ENCODE measurements at places on chromosomes 6 and 20.

GRCh38 chr6:113859349-113860180 lies 2.4 kb downstream of the MARCKS start:
- DNase-seq = no peak

DNA sequence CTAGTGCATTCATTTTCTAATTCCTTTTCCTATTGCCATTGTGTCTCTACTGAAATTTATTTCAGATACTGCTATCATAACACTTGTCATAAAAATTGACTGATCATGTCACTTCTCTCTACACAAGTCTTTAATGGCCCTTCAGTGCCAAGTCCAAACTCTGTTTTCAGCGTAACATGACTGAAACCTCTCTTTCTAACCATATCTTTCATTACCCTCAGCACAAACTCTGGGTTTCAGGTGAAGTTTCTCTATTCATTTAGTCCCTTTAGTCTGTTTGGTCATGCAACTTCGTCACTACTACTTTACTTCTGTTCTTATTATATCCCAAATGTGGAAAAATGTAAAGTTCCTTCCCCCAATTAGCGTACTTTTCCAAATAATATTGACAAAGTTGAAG lies 234.9 kb downstream of the OGFRL1 start:
- no peak for DNase-seq

GRCh38 chr6:147418523-147418922 lies 90.0 kb upstream of the SAMD5 start:
- DNase-seq = no peak

GRCh38 chr20:41376349-41376748 lies 9.7 kb upstream of the EMILIN3 start:
- no peak for DNase-seq

- no peak for DNase-seq
Observed at GRCh38 chr6:55108134-55109130, 65.9 kb upstream of the HCRTR2 start.

DNA sequence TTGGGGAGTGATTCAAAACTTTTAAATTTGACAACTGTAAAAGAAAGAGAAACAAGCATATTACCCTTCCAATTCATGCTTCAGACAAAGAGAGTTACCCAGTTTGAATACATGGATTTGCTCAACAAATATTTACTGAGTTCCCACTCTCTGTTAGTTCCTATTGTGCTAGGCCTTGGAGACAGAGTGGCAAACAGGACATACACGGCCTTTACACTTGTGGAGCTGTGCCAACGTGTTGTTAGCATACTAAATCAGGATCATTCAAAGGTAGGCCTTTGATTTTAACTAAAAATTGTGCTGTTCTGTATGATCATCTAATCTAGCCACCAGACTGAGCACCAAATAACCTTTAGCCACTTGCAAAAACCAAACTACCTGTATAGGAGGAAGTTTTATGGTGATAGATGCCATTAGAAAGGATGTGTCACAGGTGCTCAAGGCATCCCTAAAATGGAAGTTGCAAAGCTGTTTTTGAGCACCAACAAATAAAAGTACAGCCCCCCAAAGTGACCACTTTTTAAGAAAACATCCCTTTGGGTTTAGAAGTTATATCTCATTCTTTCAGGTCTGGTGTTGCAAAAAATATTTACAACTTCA lies 84.5 kb downstream of the CHD6 start:
- DNase-seq = no peak

DNA sequence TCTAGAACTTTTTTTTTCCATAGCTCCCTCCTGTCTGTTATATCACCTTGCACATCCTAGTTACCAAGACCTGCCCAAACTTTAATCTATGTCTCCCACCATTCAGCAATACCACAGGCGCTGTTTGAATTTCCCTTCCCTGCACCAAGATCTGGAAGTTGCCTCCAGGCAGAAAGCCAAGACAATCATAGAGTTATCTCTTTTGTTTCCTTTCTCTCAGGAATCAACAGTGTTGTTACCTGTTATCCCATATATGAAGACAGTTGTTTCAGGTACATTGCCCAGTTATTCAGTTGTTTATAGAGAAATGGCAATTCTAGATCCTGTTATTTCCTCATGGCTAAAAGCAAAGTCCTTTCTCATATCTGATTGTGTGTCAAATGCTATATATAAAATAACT lies 63.2 kb downstream of the PDSS2 start:
- no peak for DNase-seq

- DNase-seq = no peak
Observed at GRCh38 chr6:134464690-134465411, 146.9 kb upstream of the SGK1 start.

DNA sequence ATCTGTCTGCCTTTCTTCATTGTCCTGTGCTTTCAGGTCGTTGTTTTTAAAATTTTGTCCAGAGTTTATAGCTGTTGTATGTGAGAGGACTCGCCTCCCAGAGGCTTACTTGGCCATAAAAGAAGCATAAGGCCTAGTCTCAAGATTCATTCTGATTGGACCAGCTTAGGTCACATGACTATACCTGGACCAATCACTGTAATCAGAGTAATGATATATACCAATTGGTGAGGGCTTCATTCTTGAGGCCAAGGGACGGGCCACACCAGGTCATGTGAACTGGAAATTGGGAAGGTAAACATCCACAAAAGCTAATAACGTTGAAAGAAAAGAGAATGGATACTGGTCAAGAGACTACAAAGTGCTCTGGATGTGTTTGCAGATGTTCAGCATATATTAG lies 141.4 kb upstream of the SULF2 start:
- no peak for DNase-seq

DNA sequence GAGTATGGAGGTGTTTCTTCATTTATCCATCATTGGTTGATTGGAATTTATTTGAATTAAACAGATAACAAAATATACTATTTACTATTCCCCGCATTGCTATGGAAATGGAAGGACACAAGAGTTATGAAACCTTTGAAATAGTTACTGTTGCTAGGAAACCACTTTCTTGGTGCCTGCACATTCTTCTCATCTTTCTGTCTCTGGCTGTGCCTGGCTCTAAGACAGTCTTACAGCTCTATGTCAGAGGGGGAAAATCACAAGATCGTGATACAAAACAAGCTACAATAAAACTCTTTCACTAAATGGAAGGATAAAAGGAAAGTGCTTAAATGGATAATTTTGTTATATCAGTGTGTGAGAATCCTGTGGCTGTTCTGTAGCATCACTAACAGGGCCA lies 453.0 kb downstream of the LMBRD1 start:
- DNase-seq = no peak

DNA sequence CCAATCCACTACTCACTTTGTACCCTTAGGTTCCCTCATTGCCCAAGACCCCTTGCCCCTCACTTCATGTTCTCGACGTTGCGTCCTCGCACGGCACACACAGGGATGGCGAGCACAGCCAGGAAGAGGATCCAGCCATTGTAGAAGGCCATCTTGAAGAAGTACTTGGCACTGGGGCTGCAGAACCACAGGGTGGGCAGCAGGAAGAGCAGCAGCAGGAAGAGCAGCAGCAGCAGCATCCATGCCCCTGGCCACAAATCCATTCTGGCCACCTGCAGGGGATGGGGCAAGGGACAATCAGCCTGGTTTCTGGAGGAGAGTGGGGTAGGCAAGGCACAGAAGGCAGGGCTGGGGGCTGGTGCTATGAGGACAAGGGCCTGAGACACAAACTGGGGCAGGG lies 4.7 kb downstream of the AGPAT1 start:
- DNase-seq = no peak

DNA sequence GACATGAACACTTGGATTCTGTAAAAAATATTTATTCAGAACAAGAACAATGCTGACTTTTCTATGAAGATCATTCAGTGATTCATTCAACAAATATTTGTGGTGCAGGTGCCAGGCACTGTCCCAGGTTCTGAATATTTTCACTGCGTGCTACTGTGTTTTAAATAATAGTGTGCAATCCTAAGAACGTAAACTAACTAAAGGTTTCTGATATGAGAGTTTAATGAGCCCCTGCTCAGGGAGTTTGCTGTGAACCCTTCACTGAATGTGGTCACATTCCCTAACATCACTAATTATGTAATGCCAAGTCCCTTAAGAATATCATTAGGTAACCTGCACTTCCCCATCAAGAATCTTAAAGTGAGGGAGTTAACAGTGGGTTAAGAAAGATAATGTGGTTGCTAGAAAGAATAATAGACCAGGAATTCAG lies 1.7 kb upstream of the TMEM170B start:
- no peak for DNase-seq

- DNase-seq = no peak
Observed at GRCh38 chr20:51134405-51134804, 111.5 kb upstream of the KCNG1 start.

- no peak for DNase-seq
Observed at GRCh38 chr20:2937902-2938301, 64.6 kb downstream of the PTPRA start.

- DNase-seq = no peak
Observed at GRCh38 chr6:41836660-41837052, 49.2 kb downstream of the TOMM6 start.

GRCh38 chr20:45346291-45346718 lies 1.9 kb downstream of the SDC4 start:
- no peak for DNase-seq

- no peak for DNase-seq
Observed at GRCh38 chr6:53395986-53396385, 47.2 kb upstream of the ELOVL5 start.

DNA sequence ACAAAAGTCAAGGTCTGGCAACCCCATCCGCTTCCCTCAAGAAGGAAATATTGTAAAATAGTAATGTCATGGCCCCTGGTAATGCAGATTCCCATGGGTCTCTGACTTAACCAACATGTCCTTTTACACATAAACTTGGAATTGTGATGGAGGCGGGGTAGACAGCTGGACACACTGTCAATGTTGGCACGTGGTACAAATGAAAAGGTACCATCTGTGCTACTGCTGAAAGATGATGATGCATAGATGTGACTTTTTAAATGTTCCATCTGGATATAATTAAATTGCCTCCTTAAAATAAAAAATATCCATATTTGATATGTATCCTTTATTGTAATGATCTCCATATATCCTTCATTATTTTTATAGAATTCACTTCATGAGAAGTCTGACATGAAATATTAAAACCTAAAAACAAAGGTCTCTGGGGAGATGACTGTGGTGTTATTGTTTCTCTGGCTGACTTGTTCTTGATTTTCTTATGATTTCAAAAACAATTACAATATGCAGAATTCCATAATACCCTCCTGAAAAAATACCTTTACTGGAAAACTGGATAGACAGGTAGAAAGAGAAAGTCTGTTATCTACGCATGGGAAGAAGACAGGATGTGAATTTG lies 104.5 kb downstream of the MKKS start:
- no peak for DNase-seq

DNA sequence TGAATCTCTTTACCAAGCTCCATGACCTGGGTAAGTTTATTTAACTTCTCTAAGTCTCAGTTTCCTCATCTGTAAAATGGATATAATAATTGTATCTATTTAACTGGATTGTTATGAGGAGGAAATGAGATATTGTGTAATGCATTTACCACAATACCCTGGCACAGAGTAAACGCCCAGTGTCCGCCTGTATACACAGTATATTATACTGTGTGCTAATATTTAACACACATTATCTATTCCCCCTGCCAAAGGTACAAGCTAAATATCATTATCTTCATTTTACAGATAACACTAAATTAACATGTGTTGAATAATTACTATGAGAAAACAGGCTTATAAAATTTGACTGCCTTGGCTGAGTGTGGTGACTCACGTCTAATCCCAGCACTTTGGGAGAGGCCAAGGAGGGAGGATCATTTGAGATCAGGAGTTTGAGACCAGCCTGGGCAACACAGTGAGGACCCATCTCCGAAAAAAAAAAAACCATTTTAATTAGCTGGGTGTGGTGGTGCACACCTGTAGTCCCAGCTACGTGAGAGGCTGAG lies 38.7 kb upstream of the TNFRSF21 start:
- DNase-seq = no peak

DNA sequence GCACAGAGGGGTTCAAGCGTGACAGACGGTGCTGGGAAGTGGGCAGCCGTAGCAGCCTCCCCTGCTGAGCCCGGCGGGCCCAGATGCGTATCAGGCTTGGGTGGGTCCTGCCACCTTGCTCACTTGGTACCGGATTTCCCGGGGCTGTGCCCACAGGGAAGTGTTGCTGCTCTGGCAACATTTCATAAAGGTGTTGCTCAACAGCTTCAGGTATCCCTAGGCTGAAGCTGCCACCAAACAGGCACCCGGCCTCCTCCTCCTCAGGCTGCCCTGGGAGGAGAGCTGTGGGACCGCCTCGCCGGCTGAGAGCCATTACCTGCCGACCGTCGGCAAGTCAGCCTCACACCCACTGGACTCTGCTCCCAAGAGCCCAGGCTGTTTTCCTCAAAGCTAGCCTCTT lies 11.5 kb downstream of the PSMG4 start:
- no peak for DNase-seq

GRCh38 chr6:41671376-41671775 lies 33.1 kb downstream of the MDFI start:
- no peak for DNase-seq

DNA sequence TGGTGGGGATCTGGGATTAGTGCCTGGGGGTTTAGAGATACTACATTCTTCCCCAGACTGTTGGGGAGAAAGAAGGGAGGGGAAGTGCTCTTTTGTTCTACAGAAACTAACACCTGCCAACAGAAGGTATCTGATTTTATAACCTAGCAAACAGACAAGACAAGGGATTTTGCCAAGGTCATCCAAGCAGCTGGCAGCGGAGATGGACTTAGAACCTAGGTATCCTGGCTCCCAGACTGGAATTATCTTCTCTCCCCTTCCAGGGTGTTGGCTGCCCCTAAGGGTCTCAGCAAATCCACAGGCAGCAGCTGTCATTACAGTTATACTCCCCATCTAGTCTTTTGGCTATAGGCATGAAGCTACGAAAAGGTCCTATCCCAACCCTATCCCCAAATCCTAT lies 8.4 kb downstream of the SDC4 start:
- no peak for DNase-seq

DNA sequence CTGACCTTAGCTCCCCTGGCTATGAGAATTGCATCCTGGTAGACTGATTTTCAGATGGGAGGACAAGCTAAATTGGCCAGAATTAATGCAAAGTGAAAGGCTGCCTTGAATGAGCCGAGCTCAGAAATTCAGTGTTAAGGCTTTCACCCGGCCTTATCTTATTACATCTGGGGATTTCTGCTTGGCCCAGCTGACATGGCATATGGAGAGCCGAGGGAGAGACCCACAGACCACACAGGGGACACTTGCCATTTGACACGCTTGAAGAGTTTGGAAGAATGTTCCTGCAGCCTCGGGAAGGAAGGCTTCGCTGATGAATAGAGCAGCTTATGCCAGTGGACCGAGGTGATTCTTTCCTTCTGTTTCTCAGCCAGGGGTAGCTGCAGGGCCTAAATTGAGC lies 9.0 kb downstream of the MOCS3 start:
- DNase-seq = no peak

GRCh38 chr20:16861708-16862107 lies 113.5 kb downstream of the OTOR start:
- DNase-seq = no peak

Data from esophagus muscularis mucosa (tissue), 4 donors.